ENCODE measurements at places on chromosomes 12 and 14. TPM values are rescaled to one million over a fixed set of nuclear protein-coding genes. Genes with fewer than 3 reads are reported as not detected.

DNA sequence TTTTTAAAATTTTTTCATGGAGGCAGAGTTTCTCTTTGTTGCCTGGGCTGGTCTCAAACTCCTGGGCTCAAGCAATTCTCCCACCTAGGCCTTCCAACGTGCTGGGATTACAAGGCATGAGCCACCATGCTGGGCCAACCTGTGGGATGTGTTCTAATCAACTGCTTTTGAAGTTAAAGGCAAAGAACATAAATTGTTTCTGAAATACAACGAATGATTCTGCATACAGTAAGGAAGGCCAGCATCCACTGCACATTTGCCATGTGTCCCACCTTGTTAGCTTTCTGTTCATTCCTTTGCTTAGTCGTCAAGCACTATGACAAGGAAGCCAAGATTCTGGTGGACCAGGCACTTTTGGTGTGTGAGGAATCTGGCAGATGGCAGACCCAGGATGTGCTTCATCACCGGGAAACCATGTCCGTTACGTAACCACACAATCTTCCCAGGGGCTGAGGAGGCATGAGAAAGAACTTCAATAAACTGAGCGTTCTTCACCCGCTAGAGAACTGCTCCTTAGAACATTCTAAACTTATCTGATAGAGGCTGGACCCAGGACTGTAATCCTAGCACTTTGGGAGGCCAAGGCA is 24.5 kb downstream of the MOK start:
- DNase-seq: no peak

- no peak for DNase-seq
Measured at GRCh38 chr12:31321897-31322228, 4.1 kb downstream of the SINHCAF start.

- no peak for DNase-seq
Measured at GRCh38 chr12:12700254-12700653, 4.3 kb upstream of the GPR19 start.

- DNase-seq: no peak
Measured at GRCh38 chr14:38578278-38578681, 322.4 kb upstream of the CLEC14A start.

The CLEC1B gene
- not detected for total RNA-seq

The LALBA gene
- not detected for total RNA-seq
